ENCODE measurements at places on chromosomes 16 and 17.

DNA sequence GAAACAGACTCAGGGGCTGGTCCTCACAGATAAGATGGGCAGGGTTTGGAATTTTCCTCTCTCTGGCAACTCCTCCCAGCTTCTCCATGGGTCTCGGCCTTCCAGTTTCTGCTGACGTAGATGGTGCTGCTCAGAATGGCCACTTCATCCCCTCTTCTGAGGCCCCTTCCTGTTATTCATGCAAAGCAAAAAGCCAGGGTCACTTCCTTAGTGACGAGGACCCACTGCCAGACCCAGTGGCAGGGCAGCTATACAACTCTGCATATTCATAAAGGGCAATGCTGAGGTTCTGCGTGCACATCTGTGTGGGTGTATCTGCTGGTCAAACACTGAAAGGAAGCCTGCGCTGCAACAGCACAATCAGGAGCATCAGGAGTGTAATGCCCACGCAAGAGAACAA is 108.8 kb downstream of the WSCD1 start:
- no peak overlapping the region for H3K4me3 ChIP-seq
- ATAC-seq = no peak
- peaks cover 14% of the 10 kb centered on the region for H3K27me3 ChIP-seq
- H3K4me1 ChIP-seq = no peaks in the 10 kb centered on the region
- no peaks in the 10 kb centered on the region for H3K36me3 ChIP-seq
- no peak overlapping the region for H3K27ac ChIP-seq

- H3K27me3 ChIP-seq = no peaks in the 10 kb centered on the region
- ATAC-seq = no peak
- peak overlapping the region; percentile 42 for H3K27ac ChIP-seq
- H3K36me3 ChIP-seq = peaks cover 2% of the 10 kb centered on the region
- H3K4me3 ChIP-seq = no peak overlapping the region
Measured at GRCh38 chr17:42586514-42587230, 9.1 kb upstream of the PSMC3IP start.

DNA sequence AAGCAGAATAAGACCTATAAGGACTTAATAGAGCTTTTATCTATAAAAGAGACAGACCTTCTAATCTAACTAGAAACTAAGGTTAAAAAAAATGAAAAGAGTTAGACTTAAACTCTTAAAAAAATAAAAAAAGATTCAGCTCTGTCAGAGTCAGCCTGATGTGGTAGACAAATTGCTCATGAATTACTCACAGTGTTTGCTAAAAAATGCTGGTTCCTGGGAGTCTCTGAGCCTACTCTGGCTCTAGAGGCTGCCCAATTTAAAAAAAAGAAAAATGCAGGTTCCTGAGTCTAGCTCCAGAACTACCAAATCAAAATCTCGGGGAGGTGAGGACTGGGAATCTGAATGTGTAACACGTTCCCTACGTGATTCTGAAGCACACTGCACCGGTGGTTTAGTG is 18.1 kb downstream of the SOST start:
- H3K4me3 ChIP-seq = no peak overlapping the region
- no peak for ATAC-seq
- peaks cover 22% of the 10 kb centered on the region for H3K27me3 ChIP-seq
- no peaks in the 10 kb centered on the region for H3K4me1 ChIP-seq
- no peak overlapping the region for H3K27ac ChIP-seq
- no peaks in the 10 kb centered on the region for H3K36me3 ChIP-seq

- no peak for ATAC-seq
- no peak overlapping the region for H3K27ac ChIP-seq
- H3K4me1 ChIP-seq = peaks cover 6% of the 10 kb centered on the region
- no peaks in the 10 kb centered on the region for H3K36me3 ChIP-seq
Measured at GRCh38 chr16:57945740-57946138, 25.2 kb downstream of the CNGB1 start.

- ATAC-seq = no peak
- H3K36me3 ChIP-seq = peaks cover 6% of the 10 kb centered on the region
- H3K27ac ChIP-seq = no peak overlapping the region
- H3K4me1 ChIP-seq = peaks cover 7% of the 10 kb centered on the region
Measured at GRCh38 chr16:46961373-46962353, 11.8 kb downstream of the DNAJA2 start.

- H3K4me1 ChIP-seq = no peaks in the 10 kb centered on the region
- no peak for ATAC-seq
- peak overlapping the region; percentile 84 for H3K27ac ChIP-seq
- peak overlapping the region; percentile 92 for H3K4me3 ChIP-seq
- peaks cover 12% of the 10 kb centered on the region for H3K36me3 ChIP-seq
Measured at GRCh38 chr17:38750044-38750311, 1.8 kb upstream of the PCGF2 start.
